ENCODE measurements at places on chromosomes 1 and 21.

DNA sequence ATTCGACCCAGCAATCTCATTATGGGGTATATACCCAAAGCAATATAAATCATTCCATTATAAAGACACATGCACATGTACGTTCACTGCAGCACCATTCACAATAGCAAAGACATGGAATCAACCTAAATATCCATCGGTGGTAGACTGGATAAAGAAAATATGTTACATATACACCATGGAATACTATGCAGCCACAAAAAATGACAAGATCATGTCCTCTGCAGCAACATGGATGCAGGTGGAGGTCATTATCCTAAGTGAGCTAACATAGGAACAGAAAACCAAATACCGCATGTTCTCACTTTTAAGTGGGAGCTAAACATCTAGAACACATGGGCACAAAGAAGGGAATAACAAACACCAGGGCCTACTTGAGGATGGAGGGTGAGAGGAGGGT lies 115.5 kb downstream of the PTPN14 start:
- no peak for DNase-seq

GRCh38 chr1:202944438-202944921 lies 13.6 kb downstream of the ADIPOR1 start:
- DNase-seq: no peak

- no peak for DNase-seq
Measured at GRCh38 chr1:16464917-16465625, 24.5 kb downstream of the NECAP2 start.

GRCh38 chr1:61120246-61120840 lies 38.0 kb downstream of the NFIA start:
- DNase-seq: no peak

DNA sequence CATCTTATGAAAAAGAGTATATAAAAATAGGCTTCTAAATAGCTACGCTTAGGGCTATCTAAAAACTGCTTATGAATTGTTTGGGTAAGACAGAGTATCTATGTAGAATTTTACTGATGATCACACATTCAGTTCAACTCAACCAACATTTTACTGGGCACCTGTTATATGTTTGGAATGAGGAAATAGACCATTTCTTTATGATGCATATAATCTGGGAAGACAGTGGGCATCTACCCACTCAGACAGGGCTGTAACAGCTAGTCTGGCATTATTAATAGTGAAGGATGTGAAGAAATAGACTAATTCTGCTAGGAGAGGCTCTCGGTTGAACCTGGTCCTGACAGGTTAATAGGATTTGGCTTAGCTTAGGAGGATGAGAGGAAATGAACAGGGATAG lies 56.9 kb downstream of the TIAM1 start:
- no peak for DNase-seq

DNA sequence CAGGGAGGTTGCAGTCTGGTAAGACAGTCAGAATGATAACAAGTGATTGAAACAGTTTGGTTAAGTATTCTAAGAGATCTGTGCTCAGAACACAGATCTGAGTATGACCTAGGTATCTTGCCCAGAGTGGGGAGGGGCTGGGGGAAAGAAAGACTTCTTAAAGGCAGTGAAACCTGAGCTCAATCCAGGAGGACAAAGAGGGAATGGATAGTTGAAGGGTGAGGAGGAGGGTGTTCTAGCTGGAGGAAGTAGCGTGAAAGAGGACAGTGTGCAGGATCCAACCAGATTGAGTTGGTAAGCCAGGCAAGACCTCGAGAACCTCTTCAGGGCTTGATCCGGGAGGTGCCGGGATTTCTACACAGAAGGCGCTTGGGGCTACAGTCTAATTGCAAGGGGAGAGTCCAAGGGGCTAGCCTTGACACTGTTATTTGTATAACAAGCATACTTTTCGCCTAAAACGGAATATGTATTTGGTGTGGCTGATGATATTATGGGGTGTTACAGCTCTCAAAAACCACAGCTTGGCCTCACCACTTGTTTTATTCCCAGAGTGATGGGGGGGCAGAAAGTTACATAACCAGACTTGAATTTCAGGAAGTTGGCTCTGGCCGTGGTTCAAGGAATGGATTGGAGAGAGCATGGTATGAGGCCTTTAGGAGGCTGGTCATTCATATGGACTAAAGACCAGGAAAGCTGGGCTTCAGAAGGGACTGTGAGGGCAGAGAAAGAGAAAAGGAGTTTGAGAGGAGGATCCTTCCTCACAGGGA lies 19.1 kb downstream of the RCSD1 start:
- no peak for DNase-seq

DNA sequence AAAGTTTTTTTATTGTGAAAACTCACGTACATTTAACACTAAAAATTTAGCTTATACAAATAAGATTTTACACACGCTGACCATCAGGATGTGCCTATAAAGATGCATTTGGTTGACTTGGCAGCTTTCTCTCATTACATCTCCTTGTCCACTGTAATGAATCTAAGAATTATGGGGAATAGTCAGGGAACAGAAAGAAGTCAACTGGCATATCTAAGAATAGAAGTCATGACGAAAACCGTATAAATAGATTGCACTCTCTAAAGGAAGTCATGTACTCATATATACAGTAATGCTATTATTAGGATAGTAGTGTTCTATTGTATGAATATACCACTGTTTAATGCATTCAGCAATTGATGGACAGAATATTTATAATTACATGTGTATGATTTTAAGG lies 575.8 kb upstream of the B3GALT2 start:
- no peak for DNase-seq

DNA sequence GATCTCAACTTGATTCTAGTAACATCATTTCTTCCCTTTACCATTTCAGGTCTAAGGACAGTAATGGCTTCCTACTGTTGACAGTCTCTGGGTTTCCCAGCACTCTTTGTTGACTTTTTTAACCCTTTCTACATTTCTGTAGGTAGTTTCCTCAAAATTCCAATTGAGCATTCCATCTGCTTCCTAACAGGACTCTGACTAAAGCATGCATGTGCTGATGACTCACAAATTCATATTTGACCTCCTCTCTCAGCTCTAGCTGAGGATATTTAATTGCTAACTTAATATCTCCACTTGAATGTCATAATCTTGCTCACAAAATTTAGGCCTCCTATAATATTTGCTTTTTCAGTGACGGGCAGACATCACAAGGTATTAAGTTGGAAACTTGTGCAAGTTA lies 93.3 kb upstream of the ZNHIT6 start:
- DNase-seq: no peak

GRCh38 chr1:29309621-29310020 lies 73.3 kb downstream of the PTPRU start:
- no peak for DNase-seq

DNA sequence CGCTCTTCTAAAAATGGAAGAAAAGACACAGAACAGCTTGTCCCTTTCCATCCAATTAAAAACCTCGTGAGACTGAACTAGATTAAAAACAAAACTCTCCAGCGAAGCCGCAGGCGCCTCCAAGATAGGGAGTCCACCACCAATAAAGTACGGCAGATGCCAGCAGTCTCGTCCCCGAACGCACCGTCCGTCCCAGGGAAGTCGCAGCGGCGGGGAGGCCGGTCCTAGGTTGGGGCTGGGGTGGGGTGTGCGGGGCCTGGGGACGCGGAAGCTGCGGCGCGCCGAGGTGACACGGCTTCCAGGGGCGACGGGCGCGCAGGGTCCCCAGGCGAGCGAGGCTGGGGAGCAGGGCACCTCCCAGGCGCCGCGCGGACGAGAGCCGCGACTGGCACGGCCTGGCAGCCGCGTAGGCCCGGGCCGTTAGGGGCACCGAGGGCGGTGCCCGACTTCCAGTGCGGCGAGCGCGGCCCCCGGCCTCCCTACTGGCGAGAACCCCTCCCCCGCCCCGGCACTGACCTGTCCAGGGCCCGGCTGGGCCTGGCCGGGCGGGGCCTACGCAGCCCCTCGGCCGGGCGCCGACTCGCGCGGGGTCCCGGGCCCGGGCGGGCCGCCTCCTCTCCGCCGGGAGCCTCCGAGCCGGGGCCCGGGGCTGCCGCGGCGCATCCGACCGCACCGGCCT lies 28.3 kb upstream of the A3GALT2 start:
- peak; percentile 12 for DNase-seq

DNA sequence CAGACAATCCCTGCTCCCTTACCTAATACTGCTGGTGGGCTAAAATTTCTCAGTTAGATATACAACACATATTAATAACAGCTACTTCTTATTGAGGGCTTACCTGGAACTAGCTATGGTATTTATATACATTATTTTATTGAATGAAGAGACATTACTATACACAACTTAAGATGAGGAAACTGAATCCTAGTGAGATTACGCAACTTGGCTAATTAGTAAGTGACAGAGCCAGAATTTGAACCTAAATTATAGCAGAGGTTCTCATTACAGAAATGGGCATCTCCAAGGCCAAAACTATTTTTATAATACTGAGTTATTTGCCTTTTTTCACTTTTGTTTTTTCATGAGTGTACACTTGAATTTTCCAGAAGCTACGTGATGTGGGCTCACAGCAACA lies 44.5 kb upstream of the SMYD2 start:
- no peak for DNase-seq

- no peak for DNase-seq
Measured at GRCh38 chr1:48807554-48808260, 31.0 kb upstream of the BEND5 start.

- DNase-seq: no peak
Measured at GRCh38 chr1:228400692-228401454, 5.8 kb downstream of the TRIM11 start.

DNA sequence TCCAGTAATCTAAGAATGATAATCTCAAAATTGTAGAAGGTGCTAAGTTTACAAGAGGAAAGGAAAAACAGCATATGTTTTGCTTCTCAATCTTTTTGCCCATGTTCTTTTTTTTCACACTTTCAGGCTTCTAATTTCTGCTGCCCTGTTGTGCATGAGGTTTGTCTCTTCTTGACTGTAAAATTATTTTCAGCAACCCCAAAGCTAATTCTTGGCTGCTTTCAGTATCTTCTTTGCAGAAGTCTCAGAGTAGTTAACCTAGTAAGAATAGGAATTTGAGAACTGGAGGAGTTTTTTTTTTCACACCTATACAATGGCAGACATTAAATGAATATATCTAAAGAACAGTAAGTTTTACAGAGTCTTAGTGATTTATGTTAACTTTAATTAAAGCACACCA lies 26.4 kb downstream of the DENND2D start:
- DNase-seq: no peak

DNA sequence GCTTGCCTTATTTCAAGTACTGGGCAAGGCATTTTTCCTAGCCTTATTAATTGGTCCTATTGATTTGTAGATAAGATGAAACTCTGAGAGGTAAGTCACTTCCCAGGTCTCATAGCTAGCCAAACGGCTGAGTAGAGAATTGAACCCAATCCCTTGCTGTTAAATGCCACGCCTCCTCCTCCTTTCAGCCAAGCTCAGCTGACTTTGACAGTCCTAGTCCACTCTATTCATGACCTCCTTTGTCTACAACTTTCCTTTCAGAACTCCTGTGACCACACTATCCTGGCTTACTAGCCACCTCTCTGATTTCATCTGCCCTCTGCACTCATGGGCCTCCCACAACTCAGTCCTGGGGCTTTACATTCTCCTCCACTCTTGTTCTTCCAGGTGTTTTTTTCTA lies 3.9 kb upstream of the NGF start:
- DNase-seq: no peak

DNA sequence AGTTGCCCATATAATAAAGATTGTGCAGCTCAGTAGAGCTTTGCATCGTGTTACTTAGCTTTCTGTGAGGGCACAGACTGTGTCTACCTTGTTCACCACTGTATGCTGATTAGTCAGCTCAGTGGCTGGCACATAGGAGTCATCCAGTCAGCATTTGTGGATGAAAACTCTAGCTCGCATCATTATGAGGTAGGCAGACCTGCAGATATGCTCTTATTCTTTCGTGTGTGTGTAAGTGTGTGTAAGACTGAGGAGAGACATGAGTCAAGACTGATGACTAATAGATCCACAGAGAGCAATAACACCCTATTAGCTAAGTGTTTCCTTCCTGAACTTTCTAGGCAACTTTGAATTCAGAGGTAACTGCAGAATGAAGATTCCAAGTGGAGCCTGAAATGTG lies 17.1 kb downstream of the TTF2 start:
- DNase-seq: peak; percentile 71

- peak; percentile 91 for DNase-seq
Measured at GRCh38 chr1:43974443-43975248, at the start of gene ATP6V0B. Gene ATP6V0B, plus strand, starts transcription at chr1:43974960. Its CDS starts 81 bp downstream, at chr1:43975041.

- no peak for DNase-seq
Measured at GRCh38 chr1:37033355-37034101, 787 bp downstream of the GRIK3 start.

GRCh38 chr1:241635556-241636152 lies 4.5 kb downstream of the CHML start:
- no peak for DNase-seq

DNA sequence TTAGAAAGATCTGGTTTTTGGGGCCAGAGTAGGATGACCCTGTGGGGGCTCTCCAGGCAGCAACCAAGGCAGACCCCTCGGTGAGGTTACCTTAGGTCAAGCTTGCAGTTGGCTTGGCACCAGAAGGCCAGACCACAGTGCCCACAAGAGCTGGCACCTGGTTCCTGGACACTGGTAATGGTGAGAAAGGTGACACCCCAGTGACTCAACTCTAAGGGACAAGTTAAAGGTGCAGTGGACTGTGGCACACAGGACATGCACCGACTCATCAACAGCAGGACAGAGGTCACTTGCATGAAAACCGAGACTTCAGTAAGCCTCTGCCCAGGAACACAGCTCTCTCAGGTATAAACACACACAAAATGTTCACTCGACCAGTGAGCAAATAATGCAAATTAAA lies 6.7 kb downstream of the LRRC38 start:
- DNase-seq: no peak

DNA sequence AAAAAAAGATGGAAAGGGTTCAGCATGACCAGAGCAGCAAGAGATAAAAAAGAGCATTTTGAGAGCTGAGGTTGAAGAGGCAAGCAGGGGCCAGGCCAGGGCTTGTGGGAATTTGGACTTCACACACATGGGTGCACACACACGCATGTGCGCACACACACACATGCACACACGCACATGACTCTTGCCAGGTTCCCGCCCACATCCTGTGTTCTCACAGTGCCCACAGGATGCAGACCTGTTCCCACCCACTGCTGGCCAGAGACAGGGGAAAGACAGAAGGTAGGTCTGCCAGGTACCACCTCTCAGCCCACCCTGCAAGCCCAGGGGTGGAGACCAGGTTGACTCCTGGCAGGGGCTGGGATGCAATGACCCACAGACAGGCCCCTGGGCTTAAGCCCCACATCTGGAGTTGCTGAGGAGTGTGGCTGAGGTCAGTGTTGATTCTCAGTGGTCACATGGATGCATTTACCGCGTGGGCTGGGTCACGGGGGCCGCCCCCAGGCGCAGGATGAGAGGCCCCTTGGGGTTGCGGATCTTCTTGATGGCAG lies 4.4 kb downstream of the COL16A1 start:
- no peak for DNase-seq

DNA sequence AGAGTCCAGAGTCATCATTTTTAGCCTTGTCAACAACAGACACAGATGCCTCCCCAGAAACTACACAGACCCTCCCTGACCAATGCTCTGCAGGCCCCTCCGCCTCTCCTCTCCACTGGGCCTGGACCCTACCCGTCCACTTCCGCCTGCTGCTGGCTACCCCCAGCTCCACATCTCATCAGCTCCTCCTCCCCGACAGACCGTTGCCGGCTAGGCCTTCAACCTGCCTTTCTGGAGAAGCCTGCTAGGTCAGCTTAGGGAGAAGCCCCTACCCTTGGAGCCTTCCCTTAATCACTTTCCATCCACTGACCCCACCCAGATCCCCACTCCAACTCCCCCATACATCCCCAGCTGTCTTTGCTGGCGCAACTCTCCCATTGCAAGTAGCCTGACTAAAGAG lies 1.4 kb downstream of the TRIM17 start:
- DNase-seq: no peak

GRCh38 chr1:34250342-34250741 lies 73.6 kb downstream of the C1orf94 start:
- no peak for DNase-seq

- no peak for DNase-seq
Measured at GRCh38 chr21:27703791-27704190, 736.9 kb upstream of the ADAMTS5 start.
